ENCODE measurements at places on chromosomes 12 and 14.

GRCh38 chr14:101781240-101782061, 19.9 kb downstream of the PPP2R5C start:
- DNase-seq: no peak

DNA sequence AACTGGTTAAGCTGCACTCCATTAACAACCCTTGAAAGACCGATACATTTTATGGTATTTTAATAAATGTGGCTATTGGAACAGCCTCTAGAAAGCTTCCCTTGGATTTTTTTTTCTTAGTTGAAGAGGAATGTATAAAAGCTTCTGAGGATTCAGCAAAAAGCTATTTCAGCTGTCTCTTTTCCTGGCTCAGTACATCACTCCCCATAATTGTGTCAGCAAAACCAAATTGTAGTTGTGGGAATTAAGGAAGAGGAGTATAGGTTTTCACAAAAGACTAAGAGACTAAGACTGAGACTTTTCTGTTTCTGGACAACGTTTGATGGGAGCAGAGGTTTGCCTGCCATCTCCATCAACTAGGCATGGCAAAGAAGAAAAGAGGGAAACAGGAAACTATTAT, 106.5 kb downstream of the C12orf50 start:
- no peak for DNase-seq

GRCh38 chr12:3761116-3761735, 8.3 kb upstream of the CRACR2A start:
- peak; percentile 14 for DNase-seq

DNA sequence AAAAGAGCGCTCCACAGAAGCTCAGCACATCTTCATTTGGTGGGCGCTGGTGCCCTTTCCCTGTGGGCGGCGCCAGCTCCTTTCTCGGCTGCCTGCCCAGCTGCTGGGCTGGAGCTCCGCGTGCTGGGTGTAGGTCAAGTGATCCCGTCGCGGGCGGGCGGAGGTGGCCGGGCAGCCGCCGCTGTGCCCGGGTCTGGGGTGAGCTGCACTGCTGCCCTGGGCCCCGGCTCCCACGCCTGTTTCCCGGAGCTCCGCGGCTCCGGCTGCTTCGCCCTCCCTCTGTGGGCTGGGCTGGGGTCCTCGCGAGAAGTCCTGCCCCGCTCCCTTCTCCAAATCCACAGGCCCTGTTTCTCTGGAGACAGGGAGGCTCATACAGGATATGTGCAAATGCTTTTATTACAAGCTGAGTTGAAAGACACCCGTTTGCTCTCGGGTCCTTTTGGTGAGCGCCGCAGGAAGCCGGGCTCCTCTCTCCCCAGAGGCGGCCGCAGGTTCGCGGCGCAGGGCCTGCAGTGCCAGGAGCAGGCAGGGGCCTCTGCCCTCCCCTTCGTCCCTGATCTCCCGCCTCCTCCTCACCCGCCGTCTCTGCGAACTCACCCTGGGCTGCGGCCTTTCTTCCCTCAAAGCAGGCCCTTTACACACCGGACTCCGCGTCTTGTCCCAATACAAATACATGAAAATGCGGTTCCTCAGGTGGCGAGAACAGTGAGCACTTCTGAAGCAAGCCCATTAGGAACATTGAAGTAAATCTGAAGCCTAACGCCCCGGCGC, 67.8 kb upstream of the CAPRIN2 start:
- no peak for DNase-seq

- no peak for DNase-seq
Observed at GRCh38 chr14:104871656-104872468, 6.8 kb downstream of the CEP170B start.

- DNase-seq: no peak
Observed at GRCh38 chr12:104456950-104457745, 400 bp downstream of the CHST11 start.

- no peak for DNase-seq
Observed at GRCh38 chr12:98211909-98212695, 303.3 kb upstream of the TMPO start.

DNA sequence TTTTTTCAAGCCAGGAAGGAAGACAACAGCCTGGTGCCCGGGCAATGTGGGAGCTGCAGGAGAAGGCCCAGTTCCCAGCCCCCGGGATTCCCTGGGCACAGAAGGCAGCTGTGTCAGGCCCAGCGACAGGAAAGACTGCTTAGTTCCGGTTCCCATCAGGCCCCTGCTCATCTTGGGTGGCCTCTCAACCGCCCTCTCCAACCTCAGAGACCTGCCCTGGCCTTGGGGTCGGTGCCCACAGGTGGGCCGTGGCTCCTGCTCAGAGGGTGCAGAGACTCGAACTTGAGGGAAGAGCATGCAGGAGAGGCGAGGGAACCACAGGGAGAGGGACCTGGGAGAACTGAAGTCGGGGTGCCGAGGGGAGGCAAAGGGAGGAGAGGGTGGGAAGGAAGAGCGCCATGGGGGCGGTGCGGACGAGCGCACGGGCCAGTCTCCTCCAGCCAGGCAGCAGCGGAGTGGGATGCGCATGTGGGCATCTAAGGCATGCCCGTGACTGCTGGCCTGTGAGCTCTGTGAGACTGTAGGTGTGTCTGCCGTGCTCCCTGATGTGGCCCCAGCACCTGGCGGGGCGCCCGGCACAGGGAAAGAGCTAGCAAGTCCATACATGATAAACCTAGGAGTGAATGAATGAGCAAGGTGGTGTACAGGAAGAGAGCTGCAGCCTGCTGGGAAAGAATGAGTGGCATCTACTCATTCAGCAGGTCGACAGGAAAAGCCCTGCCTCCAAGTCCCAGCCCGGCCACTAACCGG, 42.7 kb downstream of the SSH1 start:
- no peak for DNase-seq

DNA sequence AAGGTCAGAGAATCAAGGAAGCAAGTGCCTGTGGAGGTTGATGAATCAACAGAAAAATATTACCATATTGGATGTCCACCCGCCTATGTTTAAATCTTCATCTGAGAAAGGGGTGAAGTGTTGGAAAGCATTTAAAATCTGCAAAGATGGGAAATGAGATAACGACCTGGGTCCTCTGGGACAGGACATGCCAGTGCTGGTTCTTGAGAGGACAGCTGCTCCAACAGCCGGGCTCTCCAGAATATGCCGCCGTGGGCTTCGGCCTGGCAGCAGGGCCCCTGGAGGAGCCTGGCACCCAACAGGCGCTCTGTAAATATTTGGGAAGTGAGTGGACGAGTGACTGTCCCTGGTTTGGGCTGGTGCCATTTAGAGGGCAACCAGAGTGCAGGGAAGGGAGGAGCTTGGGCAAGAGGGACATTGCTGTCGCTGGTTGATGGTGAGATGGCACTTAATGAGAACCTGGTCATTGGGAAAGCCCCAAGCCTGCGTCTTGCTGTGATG, 129.9 kb downstream of the KCNA5 start:
- DNase-seq: no peak

DNA sequence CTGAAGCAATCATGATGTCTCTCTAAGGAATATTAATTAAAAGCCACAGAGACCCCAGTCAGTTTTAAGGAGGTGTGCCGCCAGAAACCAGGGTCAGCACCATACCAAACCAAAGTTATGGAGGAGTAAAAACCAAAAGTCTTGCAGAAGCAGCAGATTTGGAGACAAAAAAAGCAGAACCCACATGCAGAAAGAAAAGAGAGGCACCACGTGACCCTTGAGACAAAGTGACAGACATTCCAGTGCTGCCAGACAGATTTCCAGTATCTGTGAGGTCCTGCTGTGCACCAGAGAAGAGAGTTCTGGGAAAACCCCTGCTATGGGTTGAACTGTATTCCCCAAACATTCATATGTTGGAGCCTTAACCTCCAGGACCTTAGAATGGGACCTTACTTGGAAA, 59.7 kb downstream of the CAPZA3 start:
- no peak for DNase-seq

DNA sequence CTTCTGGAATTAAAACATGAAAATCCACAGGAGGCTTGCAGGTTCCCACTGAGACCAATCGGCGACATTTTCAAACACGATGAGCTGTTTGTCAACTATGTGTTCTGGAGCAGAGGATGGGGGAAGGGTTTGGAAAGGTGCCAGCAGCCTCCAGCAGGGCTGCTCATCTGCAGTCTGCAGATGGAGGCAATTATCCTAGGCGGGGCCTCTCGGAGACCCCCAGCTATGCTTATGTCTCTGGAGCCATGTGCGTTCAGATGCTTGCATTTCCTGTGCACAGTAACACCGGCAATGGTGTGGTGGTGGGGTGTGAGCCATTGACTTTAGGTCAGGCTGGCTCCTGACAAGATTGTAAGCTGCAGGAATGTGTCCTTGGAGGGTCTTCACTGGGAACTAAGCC, 51.7 kb downstream of the RPH3A start:
- DNase-seq: no peak

DNA sequence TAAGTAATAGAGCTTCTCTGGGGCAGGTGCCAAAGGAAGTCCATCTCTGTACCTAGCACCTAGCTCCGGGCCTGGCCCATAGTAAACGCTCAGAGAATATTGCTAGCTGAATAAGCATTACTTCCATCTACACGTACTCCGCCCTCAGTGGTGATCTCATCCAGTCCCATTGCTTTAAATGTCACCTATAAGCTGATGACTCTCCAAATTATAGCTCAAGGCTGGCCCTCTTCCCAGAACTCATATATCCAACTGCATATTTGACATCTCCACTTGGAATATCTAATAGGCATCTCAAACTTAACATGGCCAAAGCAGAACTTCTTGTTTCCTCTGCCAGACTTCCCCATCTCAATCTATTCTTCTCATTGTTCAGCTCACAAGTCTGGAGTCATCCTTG, 6.9 kb upstream of the DYNLL1 start:
- no peak for DNase-seq

DNA sequence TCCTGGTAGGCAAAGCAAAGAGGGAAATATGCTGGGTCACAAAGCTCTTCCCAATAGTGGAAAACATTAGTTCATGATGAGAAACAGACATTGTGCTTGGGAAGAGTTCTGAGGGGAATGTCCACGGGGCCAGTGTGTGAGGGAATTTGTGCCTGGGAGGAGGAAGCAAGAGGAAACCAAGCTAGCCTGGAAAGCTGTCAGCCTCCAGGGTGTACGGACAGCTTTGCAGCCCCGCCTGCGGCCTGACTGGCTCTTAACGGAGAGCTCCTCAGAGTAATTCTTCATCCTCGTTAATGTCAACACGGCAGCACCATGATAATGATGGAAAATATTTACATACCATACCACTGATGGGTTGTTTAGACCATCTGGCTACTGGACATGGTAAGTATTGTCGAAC, 32.4 kb downstream of the PITPNM2 start:
- DNase-seq: no peak

GRCh38 chr12:95544756-95545155, 6.5 kb downstream of the USP44 start:
- no peak for DNase-seq

DNA sequence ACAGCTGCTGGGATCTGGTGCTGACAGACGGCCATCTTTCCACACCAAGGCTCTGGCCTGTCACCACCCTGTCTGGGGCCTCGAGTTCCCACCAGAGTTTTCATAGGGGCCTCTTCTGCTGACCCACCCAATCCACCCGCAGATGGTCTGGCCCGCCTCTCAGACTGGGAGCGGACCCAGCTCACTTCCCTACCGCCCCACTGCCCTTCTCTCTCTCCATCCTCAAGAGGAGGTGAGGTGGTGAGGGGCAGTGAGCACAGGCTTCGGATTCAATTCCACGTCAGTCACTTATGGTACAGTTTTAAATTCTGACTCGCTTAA, 12.3 kb upstream of the RPS6KL1 start:
- no peak for DNase-seq

- no peak for DNase-seq
Observed at GRCh38 chr14:36021591-36022320, 154.8 kb downstream of the PTCSC3 start.

DNA sequence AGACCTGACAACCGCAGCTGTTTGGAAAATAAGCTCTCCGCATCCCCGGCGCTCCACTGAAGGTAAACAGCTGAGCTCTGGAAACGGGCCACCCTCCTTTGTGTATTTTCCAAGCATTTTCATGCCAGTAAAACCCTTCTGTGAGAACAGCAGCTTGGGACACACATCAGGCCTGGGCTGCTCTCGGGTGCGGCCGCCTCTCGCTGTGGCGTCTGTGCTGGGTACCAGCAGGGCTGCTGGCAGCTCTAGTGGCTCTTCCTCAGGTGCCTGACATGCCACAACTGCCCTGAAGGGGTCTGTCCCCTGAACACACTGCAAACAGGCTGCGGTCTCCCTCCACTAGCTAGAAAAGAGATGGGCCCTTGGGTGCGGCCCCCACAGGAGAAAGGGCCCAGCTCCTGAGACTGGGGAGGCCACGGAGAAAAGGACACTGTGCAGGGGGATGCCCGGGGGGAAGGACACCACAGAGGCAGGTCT, 96.3 kb downstream of the ITPK1 start:
- DNase-seq: no peak

- no peak for DNase-seq
Observed at GRCh38 chr12:123891011-123891410, 81.6 kb downstream of the CCDC92 start.

- DNase-seq: no peak
Observed at GRCh38 chr14:67413806-67414769, 2.1 kb upstream of the PLEK2 start.

GRCh38 chr14:33323979-33324378, 385.3 kb downstream of the NPAS3 start:
- no peak for DNase-seq

- no peak for DNase-seq
Observed at GRCh38 chr12:47192051-47192450, 112.3 kb upstream of the AMIGO2 start.

DNA sequence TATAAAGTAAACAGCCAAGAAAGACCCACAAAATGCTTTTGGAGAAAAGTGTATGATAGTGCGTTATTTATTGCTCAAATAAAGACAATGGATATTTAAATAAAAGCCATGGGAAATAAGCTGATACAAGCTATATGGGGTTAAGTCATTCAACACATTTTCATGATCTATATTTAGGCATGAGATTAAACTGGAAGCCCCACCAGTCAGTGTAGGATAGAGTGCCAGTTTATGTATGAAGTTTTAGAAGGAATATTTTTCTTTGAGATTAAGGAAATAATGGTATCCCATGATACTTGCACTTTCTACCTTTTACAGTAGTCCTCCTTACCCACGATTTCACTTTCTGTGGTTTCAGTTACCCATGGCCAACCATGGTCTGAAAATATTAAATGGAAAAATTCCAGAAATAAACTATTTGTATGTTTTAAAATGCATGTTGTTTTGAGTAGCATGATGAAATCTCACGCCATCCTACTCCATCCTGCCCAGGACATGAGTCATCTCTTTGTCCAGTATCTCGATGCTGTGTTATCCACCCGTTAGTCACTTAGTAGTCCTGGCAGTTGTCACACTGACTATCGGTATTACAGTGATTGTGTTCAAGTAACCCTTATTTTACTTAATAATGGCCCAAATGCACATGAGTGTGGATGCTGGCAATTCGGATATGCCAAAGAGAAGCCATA, 22.3 kb downstream of the SYT1 start:
- no peak for DNase-seq

- no peak for DNase-seq
Observed at GRCh38 chr12:116654226-116654743, 83.6 kb downstream of the SPRING1 start.
